ENCODE measurements at places on chromosomes 7 and 10.

DNA sequence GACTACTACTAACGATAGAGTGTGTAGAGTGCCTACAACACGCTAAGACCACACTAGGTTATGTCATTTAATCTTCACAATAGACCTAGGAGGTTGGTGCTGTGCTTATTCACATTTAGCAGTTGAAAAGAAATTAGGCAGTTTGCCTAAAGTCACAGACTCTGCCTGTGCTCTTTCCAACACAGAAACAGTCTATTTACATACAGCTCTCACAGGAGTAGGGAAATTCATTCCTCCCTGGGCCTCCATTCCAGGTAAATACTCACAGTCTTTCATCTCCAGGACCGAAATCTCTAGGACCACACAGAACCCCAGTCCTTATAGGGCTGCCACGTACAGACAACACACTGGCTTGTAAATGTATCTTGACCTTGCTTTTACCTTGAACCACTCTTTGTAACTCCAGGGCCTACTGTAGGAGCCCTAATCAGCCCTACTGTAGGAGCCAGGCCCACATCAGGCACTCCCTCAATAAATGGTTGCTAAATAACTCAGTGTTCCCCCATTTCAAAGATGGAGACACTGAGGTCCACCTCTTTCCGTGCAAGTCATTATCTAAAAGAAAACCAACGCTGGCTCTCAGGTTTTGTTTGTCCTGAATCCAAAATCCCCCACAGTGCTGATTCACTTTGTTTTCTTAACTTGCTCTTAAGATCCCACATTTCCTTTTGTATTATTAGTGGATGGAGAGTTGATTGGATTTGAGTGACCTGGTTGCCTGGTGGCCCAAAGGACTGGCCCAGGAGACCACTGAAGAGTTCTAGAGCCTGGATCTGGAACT is 146.9 kb downstream of the KCNMA1 start:
- no peak for DNase-seq

DNA sequence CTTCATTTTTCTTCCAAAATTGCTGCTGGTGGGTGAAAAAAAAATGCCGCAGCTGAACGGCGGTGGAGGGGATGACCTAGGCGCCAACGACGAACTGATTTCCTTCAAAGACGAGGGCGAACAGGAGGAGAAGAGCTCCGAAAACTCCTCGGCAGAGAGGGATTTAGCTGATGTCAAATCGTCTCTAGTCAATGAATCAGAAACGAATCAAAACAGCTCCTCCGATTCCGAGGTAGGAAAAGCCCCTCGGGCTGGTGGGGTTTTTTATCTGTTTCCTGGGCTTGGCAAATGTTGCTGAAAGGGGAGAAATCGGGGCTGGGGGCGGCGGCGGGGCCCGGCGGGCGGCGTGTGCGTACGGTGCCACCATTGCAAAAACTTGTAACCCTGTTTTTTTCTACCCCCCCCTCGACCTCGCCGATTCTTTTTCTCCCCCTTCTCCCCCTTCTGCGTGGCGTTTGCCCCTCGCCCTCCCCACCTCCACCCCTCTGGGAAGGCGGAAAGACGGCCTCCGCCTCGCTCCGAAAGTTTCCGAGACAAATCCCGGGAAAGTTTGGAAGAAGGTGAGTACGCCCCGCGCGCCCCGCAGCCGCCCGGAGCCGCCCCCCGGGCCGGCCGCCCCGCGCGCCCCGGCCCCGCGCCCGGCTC is 789 bp downstream of the TCF7L2 start:
- peak; percentile 79 for DNase-seq

DNA sequence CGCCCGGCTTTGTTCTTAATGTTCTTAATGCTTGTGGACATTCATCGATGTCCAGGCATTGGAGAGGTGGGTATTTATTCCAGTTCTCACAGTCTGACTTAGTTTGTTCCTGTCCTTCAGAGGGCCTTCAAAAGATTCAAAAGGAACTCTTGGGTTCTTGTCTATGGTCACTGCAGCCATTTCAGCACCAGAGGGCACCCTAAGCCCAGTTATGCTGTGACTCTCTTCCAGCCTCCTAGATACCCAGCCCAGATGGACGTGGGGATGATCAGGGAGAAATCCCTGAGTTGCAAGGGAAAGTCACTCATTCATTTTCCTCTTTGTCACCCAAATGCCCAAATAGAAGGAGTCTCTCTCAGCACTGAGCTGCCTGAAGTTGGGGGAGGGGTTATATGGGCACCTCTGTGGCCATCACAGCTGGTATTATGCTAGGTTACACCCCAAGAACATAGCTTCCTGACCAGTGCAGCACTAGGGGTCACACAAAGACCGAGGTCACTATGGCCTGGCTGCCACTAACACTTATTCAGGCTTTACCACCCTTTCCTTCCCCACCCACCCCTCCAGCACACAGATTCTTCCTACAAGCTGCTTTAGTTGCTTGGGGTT is 26.5 kb upstream of the CCDC126 start:
- DNase-seq = peak; percentile 87

DNA sequence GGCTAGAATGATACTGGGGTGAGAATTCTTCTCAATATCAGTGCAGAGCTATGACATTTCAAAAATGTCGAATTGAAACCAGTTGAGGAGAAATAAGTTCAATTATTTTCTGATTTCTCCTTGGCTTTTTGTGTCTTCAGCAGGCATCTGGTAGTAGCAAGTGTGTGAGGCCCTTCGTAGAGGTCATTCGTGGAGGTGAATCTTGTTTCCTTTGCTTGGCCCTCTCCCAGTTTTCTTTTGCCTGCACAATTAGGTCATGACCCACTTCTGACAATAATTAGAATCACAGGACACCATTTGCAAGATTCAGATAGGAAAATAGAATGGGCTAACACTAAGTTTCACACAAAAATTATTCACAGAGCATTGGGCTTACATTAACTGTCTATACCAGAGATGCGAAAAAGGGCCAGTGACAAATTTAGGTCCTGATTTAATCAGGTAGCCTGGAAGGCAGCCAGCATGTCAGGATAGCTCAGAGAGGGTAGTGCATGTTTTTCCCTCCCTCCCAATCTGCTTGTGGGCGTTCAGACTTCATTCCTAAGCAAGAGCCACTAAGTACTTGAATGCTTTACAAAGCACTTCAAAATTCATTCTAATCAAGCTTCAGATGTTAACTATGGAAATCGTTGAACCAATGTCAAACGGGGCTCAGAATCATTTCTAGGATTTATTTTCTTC is 24.0 kb upstream of the A1CF start:
- DNase-seq = no peak

DNA sequence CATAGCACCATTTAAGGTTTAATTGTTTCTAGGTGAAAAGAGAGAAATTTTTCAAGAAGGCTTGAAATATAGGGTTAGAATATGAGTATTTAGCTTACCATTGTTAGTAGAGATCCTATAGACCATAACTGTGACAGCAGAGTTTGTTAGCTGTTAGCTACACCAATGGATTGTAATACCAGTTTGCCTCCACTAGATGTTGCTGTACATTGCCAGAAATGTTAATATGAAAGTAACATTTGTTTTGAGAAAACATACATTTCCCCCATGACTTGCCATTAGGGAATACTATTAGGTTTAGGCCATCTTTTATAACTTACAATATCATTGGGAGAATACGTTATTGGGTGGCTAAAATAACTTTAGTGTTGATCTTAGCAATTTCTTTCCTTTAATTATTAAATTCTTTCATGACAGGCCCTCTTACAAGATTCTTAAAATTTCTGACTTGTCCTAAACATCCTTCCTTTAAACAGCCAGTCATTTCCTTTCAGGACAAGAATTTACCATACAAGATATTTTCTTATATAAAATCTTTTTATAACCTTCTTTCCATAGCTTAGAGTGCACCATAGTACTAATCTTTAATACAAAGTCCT is 39.5 kb downstream of the ZNF117 start:
- DNase-seq = peak; percentile 80

DNA sequence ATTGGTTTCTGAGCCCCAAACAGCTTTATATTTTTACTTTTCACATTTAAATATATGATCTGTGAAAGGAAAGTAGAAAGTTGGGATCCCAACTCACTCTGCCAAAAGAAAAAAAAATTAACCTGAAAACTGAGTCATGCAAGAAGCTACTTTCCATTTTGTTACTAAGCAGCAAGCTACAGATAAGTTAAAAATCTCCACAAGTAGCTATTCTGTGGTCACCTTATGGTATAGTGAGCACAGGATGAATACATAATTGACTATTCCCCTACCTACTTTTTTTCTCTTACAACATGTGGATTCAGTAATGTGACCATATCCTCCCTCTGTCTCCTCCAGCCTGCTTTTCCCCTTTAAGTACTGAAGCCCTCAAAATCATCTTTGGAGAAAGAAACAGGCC is 30.3 kb upstream of the CREB3L2 start:
- DNase-seq = no peak

DNA sequence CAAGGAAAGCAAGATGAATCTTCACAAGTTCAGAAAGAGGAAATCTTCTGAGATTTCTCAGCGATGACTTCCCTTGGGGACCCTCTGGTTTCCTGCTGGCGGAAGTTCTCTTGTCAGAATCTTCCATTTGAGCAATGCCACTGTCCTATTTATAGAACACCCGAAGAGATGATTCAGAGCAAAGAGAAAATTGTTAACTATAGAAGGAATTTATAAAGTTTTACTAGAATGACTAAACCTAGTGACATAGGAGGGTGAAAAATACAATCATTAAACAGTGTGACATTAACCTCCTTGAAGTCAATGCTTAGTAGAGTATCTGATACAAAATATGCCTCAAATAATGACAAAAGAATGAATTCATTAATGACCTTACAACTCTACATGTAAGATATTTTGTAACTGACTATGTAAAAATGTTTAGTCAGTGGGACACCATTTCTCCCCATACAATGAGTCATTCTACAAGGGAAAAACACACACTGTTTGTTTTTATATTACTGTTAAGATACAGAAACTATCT is 206.5 kb upstream of the CNTNAP2 start:
- DNase-seq = no peak

- no peak for DNase-seq
Observed at GRCh38 chr10:114576132-114576487, 82.0 kb downstream of the ABLIM1 start.

Data from trophoblast cell (in vitro differentiated cells and primary cell).